ENCODE measurements at places on chromosomes 3 and 15.

GRCh38 chr3:13072239-13072599 lies 1.0 kb downstream of the IQSEC1 start:
- DNase-seq = no peak

DNA sequence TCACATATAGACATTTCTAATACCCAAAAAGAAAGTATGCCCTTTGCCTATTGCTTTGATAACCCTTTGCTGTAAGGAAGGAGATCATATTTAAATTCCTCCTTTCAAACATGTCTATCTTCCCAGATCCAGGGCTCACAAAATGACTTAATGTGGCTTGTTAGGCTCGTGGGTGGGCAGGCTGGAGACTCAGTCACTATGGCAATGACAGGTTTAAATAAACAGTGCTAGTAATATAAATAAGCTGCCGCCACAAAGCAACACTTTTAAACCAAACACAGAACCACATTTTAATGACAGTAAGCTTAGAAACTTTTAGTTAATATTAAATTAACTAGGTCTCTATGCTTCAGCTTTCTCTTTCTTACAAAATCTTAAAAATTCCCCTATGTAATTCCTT lies 616.0 kb upstream of the NAALADL2 start:
- no peak for DNase-seq

DNA sequence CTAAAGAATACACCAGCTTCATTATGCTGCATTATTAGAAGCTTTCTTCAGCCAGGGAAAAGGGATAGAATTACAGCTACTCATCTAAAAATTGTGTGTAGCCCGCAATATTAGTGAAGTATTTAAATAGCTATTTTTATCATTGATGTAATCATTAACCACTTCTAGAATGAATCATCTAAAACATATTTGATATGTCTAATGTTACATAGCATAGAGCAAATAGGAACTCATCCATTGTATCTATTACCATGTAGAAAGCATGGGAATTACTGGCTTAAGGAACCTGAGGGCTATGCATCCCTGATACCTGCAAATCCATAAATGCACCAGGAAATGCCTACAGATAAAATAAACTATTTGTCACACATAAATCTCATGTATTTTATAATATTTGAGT lies 54.5 kb upstream of the VGLL3 start:
- no peak for DNase-seq

DNA sequence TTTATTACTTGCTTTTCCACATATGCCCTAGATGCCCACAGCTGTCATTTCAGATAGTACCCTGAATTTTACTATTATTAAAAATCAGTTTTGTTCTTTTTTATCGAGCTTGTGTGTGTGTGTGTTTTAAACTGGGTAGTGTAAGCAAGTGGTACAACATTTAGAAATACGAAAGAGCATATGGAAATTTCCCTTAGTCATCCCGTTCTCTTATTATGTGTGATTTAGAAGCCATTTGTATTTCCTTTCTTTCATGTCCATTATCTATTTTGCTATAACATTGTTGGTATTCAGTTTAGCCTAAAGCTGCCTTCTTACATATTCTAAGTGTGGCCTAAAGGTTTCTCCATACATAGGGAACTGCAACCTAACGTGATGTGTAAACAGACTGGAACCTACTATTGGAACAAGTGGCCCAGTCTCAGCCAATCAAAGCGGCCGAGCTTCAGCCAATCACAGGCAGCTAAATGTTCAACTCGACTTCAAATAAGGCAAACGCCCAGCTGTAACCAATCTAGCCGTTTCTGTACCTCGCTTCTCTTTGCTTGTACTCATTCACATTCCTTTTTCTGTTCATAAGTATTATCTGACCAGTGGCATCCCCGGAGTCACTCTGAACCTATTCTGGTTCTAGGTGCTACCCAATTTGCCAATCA lies 14.7 kb upstream of the SYN2 start:
- DNase-seq = no peak

GRCh38 chr3:117793622-117794265 lies 1084.2 kb downstream of the TUSC7 start:
- no peak for DNase-seq

GRCh38 chr15:55661428-55661827 lies 73.3 kb upstream of the PYGO1 start:
- no peak for DNase-seq

All from RCC 7860 (cell line).